ENCODE measurements at places on chromosomes 12 and 14.

- DNase-seq = no peak
Measured at GRCh38 chr14:65755331-65755730, 342.8 kb downstream of the FUT8 start.

DNA sequence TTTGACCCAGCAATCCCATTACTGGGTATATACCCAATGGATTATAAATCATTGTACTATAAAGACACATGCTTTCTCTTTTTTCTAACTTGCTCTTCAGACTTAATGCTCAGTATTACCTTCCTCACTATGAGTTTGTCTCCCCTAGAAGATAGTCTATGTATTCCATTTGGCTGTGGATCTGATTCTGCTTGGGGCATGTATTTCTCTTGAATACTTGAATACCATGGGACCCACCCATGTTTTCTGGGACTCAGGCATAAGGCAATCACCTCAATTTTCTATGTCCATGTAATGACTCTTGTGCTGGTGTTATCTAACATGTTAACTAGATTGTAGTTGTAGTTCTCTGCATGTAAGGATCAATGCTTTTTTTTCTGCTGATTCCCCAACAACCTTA lies 70.4 kb upstream of the PPM1H start:
- no peak for DNase-seq

DNA sequence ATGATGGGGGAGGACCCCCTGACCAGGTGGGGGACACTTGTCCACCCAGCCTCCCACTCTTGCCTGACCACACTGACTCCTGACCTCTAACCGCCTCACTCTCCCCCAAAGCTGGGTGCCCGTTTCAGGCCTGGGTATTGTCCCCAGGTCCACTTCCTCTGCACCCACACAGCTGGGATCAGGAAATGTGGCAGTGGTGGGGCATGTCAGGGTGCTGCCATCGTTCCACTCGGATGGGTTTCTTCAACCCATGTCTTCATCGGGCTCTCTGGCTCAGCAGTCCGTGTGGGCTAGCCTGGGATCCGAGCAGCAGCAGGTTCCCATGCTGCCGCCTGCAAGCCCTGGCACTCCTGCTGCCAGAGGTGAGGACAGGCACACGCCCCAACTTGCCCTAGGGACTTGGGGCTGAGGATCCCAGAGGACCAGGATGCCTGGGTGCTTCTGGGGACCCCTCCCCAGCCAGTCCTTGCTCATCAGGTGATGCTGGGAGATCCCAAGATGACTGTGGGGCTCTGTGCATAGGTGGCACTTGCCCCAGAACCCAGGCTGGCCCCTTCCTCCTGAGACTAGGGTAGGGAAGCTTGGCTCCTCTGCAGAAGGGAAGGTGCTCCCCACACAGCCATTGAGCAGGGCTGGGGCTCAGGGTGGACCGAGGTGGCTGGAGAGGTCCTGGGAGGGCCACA lies 2.9 kb upstream of the CLBA1 start:
- no peak for DNase-seq

DNA sequence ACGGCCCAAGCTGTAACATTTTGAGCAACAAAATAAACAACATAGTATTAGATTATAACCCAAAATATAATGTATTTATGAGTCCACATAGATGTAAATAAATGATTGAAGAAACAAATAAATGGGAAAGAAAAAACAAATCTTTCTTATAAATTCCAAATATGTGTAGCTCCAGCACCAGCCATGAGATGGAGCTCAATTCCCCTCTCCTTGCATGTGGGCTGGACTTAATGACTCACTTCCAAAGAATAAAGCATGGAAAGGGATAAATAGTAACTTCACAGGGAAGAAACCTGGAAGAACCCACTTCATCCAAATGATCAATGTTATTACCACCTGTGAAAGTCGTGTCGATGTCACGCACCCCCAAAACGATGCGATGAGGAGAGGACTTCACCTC lies 158.8 kb downstream of the RPAP3 start:
- DNase-seq = no peak

- no peak for DNase-seq
Measured at GRCh38 chr12:124162151-124163110, 132.5 kb upstream of the RFLNA start.

DNA sequence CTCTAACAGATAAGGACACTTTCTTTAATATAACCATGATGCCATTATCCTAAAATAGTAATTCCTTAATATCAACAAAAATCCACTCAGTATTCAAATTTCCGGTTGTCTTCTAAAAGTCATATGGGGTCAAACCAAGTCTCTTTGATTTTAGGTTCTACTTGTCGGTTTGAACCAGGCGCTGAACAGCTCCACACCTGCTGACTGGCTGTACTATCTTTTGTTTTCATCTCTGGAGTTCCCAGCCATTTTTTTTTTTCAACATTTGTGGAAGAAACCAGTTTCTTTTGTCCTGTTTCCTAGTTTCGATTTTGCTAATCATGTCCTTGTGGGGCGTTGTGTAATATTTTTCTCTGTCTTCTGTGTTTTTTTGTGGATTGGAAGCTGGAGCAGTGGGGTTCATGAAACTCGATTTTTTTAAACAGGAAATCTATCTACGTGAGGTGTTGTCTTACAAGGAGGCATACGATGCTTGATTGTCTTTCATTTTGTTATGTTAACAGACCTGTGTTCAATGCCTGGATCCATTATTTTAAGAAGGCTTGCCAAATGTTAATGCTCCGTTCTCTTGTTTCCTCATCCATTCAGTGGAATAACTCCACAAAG lies 50.2 kb downstream of the FZD10 start:
- no peak for DNase-seq

- no peak for DNase-seq
Measured at GRCh38 chr12:1643905-1644533, 15.0 kb downstream of the WNT5B start.

DNA sequence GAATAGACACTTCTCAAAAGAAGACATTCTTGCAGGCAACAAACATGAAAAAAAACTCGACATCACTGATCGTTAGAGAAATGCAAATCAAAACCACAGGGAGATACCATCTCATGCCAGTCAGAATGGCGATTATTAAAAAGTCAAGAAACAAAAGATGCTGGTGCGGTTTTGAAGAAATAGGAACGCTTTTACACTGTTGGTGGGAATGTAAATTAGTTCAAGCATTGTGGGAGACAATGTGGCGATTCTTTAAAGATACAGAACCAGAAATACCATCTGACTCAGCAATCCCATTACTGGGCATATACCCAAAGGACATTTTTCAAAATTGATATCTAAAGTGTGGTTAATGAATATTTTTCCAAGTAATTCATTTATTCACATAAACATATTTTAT lies 39.6 kb upstream of the LIN7A start:
- DNase-seq = no peak

DNA sequence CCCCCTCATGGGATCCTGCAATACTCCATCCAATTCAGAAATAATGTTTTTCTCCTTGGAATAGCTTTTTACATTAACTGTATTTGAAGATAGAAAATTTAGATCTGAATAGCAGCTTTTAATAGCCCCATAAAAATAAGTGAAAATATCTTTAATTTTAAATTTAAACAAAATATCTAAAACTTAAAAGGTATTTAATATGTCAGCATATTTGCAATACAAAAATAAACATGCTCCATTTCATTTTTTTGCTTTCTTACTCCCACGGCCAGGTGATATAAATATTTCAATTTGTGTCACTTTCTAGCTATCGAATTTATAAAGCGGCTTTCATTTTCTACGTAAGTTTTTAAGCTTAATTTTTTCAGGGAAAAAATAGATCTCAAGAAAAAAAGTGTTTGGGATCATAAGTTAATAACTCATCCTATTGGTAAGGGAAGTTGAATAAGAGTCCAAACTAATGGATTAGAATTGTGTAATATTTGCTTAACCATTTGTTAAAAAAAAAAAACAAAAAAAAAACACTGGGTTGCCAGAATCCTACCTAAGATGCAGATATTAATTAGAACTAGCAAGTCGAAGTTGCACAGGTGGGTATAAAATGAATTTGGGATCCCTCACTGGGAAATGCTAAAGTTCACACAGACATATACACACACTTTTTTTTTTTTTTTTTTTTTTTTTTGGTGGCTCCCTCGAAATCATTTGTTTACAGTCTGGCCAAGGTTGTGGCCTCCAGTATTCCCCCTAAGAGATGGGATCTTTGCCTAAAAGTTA lies 47.6 kb downstream of the PPP2R5C start:
- no peak for DNase-seq

DNA sequence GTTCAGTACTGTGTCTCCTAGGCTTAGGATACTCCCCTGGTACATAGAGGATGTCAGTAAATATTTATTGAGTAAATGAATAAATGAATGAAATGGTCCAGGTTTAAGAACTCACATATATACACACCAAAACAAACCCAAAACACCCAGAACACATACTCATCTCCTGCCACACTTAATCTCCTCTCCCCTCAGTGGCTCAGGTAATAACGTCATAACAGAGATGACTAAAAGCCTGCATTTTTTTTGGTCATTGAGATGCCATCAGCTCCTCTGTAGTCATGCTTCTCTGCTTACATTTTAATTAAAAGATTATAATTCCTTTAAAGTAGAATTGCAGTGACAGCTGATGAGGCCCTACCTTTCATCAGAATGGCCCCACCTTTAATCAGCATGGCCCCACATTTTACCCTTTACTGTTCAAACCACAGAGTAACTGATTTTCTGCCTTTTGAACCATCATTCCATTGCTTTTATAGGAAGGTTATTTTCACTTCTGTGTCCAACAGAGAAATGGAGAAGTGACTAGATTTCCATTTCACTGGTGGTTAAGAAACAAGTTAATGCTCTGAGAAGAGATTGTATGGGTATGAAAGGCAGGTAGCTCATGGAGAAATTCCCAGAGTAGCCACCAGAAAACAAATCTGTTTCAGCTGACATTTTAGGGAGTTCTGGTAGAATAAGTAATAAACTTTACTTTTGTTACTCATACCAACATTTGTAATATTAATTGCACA lies 193.4 kb upstream of the ATP2B1 start:
- no peak for DNase-seq

DNA sequence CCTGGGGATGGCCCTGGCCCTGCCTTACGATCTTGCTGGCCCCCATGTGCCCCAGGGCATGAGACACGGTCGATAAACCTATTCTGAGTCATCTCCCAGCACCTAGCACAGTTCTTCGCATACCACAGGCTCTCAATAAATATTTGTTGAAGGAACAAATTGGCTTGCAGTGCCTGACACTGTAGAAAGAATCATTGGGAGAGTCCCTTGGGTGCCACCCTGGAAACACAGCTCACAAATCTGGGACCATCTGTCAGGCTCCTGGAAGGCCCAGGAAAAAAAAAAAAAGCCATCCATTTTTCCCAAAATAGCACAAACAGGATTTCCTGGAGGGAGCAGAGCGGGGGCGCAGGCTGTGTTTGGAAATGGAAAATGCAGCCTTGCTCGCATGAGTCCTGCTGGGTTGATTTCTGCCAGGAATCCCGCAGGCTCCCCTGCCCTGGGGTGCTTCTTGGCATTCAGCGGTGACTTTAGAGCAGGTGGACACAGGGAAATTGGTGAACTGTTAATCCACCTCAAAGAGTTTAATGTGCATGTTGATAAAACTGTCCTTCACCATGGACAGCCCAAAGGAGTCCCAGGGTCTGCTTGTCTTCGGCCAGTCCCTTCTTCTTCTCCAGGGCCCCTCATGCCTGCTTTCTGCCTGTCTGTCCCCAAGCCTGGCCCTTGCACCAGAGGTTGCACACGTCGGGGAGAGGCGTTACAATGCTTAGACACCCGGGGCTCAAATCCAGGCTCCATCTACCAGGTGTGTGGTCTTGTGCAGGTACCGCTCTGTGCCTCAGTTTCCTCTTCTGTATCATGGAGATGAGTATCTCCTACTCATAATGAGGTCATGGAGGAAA lies 106.1 kb upstream of the RFLNA start:
- DNase-seq = no peak

- DNase-seq = no peak
Measured at GRCh38 chr14:21019366-21019765, 5.5 kb downstream of the NDRG2 start.

DNA sequence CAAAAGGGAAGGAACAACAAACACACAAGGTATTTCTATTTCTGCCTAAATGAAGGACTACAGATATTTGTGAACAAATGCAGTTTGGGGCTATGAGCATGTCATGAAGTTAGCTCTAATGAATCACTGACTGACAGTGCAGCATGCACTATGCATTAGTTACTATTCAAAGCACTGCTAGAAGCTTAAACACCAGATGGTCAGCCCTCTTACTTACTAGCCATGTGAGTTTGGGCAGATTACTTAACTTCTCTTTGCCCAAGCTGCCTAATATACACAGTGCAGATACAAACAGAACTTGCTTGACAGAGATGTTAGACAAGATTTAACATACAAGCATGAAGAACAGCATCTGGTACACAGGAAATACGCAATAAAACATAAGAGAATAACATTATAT lies 96.0 kb downstream of the ATXN2 start:
- DNase-seq = no peak

- no peak for DNase-seq
Measured at GRCh38 chr12:105970885-105971284, 167.9 kb downstream of the NUAK1 start.

GRCh38 chr12:75727577-75727976 lies 216.2 kb upstream of the KRR1 start:
- no peak for DNase-seq

DNA sequence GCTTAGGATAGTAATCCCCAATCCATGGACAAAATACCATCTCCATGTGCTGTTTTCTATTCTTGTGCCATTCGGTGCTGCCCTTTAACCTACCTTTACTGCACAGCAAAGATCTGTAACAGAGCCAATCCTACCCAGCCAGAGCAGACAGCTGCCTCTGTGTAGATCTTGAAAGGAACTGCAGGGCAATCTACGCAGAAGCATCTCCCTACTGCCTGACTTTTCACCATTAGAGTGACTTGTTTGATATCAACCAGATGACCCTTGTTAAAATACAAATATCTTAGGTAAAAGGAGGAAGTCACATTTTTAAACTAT lies 33.9 kb upstream of the PPM1A start:
- no peak for DNase-seq

DNA sequence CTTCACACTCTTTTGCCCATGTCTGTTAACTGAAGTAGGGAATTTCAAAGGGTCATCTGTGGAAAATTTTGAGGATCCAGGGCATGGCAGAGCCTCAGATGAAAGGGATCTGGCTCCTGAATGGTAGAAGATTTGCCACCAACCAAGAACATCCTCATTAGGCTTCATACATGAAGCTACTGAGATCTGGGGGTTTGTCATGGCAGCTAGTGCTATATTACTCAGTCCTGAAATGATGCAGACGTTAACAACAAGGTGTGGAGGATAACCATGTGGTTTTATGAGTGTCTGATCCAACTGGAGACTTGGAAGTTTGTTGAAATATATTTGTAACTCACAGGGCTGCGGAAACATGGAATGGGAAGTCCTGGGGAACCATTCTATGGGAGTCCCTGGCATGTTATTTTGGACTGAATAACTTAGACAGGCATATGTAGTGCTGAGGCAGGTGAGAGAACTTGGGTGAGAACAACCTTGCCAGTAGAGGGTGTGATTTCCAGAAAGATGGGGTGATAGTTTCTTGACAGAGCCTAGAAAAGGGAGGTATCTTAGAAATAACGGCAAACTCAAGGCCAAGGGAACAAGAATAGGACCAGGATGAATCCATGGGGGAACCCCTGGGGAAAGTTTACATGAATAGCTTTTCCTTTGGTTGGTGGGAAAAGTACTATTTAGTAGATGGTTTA lies 42.0 kb upstream of the C12orf75 start:
- DNase-seq = no peak

Data from stimulated activated CD4-positive, alpha-beta T cell treated with anti-CD3 and anti-CD28 coated beads, Interleukin-15, amount 100 ng/mL, for 1 hour (primary cell).